ENCODE measurements at places on chromosomes 3 and 15. TPM values are rescaled to one million over a fixed set of nuclear protein-coding genes. Genes with fewer than 3 reads are reported as not detected.

The ARL14 gene
- total RNA-seq, result 0.70 TPM

The LPP gene
- 68.7 TPM for total RNA-seq

The GP9 gene
- total RNA-seq, result not detected

The TICRR gene
- total RNA-seq, result 8.4 TPM

The SLC22A14 gene
- total RNA-seq, result 0.19 TPM

The GNAT1 gene
- not detected for total RNA-seq

The MST1R gene
- 18.9 TPM for total RNA-seq

The SERINC4 gene
- total RNA-seq, result not detected

The MME gene
- 6.2 TPM for total RNA-seq

The AADACL2 gene
- not detected for total RNA-seq

The NPAP1 gene
- not detected for total RNA-seq

The SNX22 gene
- total RNA-seq, result not detected

The ZPLD1 gene
- total RNA-seq, result not detected

The REC114 gene
- not detected for total RNA-seq

The MESP1 gene
- not detected for total RNA-seq

The NTRK3 gene
- 2.7 TPM for total RNA-seq

- no peak for DNase-seq
Observed at GRCh38 chr3:112005091-112005672, 6.5 kb downstream of the TAGLN3 start.

GRCh38 chr3:24270204-24270691 is 224.4 kb downstream of the THRB start:
- no peak for DNase-seq

DNA sequence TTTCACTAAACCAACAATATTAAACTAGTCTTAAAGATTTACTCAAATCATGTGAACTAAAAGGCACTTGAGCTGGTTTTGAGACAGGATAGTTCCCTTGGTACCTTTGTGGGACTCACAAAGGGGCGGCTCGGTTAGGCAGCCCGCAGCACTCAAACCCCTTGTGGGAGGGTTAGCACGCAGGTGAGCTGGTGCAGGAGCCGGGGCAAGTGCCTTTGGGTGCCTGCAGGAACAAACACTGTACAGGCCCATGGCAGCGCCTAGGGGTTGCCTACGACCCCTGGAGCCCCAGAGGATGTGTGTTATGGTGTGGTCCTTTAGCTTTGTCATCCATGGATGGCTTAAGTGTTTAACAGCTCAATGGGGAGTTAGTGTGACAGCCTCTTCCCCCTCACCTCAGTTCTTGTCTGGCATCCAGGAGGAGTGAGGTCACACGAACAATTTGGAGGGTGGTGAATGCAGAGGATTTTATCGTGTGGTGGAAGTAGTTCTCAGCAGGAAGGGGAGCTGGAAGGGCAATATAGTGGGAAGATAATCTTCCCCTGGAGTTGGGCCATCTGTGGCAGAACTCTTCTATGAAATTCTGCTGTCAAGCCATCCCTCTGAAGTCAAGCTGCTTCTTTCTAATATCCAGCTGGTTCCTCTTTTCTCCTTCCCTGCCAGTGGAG is 470.9 kb downstream of the RBMS3 start:
- DNase-seq, result no peak

- no peak for DNase-seq
Observed at GRCh38 chr3:141386611-141387111, 18.4 kb downstream of the ZBTB38 start.

GRCh38 chr3:178010306-178010705 is 525.9 kb upstream of the KCNMB2 start:
- no peak for DNase-seq

DNA sequence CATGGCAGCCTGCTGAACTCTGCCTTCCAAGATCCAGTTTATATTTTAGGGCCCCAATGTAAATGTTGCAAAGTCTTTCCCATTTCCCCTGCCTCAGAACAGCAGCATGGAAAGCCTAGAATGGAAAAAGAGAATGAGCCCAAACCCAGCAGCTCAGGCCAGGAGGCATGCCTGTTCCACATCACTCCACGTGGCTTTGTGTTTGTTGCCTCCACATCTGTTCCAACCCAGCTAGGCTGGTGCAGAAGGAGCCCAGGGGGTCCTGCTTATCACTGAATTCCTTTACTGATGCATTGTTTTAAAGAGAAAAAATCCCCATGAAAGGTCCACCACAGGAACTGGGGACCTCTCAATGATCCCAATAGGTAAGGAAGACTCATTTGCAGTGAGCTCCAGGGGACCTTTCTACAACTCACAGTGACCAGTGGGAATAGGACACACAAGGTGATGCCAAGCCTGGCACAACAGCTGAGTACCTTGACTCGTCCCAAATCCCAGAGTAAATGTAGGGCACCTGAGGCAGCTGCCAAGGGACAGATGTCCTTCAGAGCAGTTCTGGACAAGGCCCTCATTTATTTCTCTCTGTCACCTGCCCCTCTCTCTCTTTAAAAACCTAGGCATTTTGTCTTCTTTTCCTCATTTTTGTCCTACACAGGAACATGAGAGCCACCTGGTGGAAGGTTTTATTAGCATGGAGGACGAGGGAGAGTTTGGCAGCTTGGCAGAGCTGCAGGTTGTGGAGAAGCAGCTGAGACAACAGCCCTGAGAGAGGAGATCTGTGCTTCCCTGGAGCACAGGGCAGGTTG is 41.7 kb upstream of the ADAMTS17 start:
- DNase-seq, result no peak

DNA sequence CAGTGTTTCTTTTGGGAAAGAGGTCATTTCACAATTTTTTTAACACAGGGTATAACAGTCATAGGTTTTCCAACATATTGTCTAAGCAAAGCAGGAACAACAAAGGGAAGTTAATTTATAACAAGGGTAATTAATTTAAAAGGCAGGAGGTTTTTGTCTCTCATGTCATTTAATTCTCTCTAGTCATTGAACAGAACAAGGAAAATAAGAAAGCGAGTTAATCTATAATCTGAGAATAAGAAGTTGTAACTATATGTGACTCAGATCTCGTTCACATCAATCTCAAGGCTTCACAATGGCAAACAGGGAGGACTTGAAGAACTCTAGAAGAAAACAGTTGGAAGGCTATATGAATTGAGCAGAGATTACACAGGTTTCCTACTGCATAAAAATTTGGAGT is 579.8 kb upstream of the CCDC54 start:
- DNase-seq, result no peak

- no peak for DNase-seq
Observed at GRCh38 chr3:160607826-160608225, 42.5 kb upstream of the KPNA4 start.

GRCh38 chr3:191235331-191236314 is 36.6 kb downstream of the OSTN start:
- no peak for DNase-seq

DNA sequence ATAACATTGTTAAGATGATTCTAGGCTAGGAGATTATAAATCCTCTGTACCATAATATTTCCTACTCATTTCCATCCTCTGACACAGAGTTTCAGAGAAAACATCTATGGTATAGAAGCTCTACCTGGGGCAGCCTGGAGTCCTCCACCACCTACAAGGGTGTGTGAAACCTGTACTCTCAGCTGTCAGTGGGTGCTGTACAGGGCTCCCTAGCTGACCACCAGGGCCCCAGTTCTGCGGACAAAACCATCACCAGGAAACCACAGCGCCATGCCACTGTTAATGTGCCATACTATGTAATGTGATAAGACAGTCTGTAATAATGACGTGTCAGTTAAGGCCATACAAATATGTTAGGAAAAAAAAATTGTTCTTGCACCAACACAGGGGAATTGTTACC is 7.1 kb downstream of the RORA start:
- DNase-seq, result no peak

GRCh38 chr3:45210308-45211041 is 15.6 kb downstream of the TMEM158 start:
- no peak for DNase-seq

- DNase-seq, result no peak
Observed at GRCh38 chr3:171744158-171744741, 66.0 kb downstream of the PLD1 start.

- no peak for DNase-seq
Observed at GRCh38 chr15:60328852-60329443, 68.8 kb downstream of the ANXA2 start.

GRCh38 chr15:66287461-66288057 is 5.8 kb upstream of the DIS3L start:
- DNase-seq, result no peak

DNA sequence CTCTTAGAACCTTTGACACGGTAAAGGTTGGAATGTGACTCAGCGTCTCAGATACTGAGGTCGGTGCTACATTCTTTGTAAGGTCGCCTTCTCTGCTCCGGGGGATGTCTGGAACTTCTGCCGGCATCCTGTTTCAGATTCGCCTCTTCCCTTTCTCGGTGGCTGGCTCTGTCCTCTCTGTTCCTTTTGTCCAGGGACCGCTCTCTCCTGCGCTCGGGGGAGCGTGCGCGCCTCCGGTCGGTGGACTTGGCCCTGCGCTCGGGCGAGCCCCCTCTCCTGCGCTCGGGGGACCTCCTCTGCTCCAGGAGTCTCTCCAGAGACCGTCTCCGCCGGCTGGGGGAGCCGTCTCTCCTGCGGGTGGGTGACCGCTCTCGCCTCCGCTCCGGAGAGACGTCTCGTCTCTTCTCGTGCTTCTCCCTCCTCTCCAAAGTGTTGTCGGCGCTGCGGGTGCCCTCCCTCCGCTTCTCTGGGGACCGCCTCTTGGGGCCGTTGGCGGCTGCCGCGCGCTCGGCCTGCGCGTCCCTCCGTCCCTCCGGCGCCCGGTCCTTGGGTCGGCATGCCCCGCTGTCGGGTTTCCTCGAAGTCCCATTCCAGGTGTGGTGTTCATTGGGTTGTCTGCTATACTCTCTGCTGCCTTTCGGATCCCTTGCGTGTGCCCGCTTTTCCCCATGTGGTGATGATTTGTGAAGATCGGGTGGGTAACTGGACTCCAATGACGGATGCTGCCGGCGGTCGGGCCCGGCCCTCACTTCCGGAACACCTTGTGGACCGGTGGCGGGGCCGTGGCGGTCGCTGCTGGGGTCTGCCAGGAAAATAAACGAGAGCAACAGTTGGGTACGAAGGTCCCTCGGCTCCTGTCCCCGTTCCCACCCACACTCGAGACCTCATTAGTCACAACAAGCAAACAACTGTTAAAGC is 668.8 kb upstream of the ADAMTS9 start:
- no peak for DNase-seq

DNA sequence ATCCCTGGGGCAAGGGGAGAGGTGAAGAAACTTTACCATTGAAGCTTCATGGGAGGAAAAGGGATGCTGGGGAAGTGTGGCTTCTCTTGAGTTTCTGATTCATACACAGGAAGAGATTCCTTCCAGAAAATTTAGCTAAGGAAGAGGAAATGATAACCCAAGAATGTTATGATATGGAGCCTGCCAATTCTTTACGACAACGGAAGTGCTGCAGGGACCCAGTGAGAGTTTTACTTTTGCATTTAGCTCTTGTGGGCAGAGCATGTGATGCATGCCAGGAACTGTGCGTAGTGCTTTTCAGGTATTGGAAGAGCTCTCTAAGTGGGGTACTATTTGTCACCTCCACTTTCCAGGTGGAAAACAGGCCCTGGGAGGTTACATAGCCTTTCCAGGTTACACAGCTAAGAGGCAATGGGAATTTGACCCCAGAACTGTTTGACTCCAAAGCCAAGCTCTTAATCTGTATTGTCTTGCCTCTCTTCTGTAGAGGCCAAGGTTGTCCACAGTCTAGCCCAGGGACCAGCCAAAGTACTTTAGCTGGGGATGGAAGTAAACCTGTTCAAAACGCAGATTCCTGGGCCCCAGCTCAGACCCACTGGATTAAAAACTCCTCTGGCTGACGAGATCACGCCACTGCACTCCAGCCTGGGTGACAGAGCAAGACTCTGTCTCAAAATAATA is 23.0 kb downstream of the CMTM7 start:
- no peak for DNase-seq

DNA sequence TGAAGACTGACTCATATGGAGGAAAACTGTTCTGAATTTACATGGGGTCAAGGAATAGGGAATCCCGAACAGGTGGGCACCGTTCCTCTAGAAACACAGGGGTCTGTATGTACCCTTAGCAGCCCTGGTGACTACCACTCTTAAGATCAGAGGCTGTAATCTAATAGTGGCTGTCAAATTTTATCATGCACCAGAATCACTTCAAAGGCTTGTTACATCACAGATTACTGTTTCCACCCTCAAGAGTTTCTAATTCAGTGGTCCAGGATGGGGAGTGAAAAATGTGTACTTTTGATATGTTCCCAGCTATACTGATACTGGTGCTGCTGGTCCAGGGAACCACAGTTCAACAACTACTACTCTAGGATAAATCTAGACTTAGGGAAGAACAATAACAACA is 27.9 kb downstream of the DYNC1LI1 start:
- DNase-seq, result no peak

GRCh38 chr3:53680028-53680427 is 166.2 kb downstream of the CHDH start:
- DNase-seq, result no peak

GRCh38 chr3:59249698-59250361 is 200.0 kb upstream of the CFAP20DC start:
- no peak for DNase-seq

GRCh38 chr3:17133632-17134545 is 249.1 kb downstream of the PLCL2 start:
- DNase-seq, result no peak

DNA sequence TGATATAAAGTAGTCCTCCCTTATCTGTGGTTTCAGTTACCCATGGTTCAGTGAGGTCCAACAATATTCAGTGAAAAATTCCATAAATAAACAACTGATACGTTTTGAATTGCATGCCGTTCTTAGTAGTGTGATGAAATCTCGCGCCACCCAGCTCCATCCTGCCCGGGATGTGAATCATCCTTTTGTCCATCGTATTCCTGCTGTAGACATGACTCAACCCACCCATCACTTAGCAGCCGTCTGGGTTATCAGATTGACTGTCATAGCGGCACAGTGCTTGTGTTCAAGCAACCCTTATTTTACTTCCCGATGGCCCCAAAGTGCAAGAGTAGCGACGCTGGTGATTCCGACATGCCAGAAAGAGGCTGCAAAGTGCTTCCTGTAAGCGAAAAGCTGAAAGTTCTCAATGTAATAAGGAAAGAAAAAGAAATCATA is 48.0 kb upstream of the MEX3B start:
- DNase-seq, result no peak

- DNase-seq, result no peak
Observed at GRCh38 chr15:45242289-45242688, 9.7 kb upstream of the SLC28A2 start.

GRCh38 chr15:81006124-81006523 is 5.4 kb downstream of the TLNRD1 start:
- no peak for DNase-seq

- no peak for DNase-seq
Observed at GRCh38 chr3:59499000-59499399, 449.2 kb upstream of the CFAP20DC start.

DNA sequence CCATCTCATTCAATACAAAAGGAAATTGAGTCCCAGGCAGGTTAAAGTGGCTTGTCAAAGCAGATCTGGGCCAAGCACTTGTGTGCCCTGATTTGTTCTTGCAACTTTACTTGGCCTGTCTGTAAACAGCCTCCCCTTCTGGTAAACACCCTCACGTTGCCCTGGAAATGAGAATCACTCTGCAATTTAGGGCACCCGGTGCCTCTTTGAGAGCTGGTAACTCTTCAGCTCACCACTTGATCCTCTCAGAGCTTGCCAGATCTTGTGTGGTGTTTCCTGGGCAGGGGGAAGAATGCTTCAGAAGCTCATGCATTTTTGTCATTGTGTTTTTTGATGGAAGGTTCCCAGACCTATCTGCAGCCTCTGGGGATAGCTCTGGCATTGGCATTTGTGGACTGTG is 11.3 kb downstream of the MED12L start:
- no peak for DNase-seq

All from esophagus squamous epithelium (tissue), 5 donors.